Amygdala (tissue), 56 donors: ENCODE measurements at places on chromosomes 16 and 17.

- DNase-seq: no peak
These were observed 37.8 kb downstream of the GLG1 start for GRCh38 chr16:74568961-74569631.

- peak; percentile 90 for DNase-seq
These were observed at the start of gene ALDOC for GRCh38 chr17:28576758-28577465. Gene ALDOC, minus strand, starts transcription at chr17:28576895. Its CDS starts 1,363 bp downstream, at chr17:28575532.

DNA sequence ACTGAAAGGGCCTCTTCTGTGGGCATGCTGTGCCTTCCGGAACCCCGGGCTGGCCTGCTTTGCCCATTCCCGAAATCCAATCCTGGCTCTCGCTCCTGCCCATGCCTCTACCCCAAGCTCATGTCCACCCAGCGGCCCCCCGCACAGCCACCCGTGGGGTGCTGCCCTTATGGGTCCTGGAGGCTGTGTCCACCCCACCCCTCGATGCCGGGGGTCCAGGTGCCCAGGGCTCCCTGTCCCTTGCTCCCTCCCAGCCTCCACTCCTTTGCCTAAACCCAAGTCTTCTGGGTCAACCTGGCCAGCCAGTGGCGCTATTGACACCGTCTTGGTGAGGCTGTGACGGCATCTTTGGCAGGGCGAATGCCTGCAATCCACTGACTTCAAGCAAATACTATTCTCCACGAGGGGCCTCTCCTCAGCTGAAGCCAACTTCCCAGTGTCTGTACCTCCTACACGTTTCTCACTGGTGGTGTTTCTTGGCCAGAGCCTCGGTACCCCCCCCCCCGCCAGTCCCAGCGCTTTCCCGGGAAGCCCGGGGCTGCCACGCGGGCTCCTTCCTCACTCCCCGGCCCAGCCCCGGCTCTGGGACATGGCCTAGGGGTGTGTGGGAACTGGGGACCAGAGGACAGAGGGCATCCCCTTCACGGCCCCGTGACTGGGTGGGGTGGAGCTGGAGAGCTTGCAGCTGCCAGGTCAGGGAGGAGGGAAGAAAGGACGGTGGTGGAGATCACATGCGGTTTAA, 12.2 kb upstream of the DUS1L start:
- DNase-seq: no peak

GRCh38 chr16:49834531-49835151, 21.3 kb downstream of the ZNF423 start:
- DNase-seq: no peak

GRCh38 chr17:36742267-36743000, 141.1 kb downstream of the MRM1 start:
- no peak for DNase-seq

DNA sequence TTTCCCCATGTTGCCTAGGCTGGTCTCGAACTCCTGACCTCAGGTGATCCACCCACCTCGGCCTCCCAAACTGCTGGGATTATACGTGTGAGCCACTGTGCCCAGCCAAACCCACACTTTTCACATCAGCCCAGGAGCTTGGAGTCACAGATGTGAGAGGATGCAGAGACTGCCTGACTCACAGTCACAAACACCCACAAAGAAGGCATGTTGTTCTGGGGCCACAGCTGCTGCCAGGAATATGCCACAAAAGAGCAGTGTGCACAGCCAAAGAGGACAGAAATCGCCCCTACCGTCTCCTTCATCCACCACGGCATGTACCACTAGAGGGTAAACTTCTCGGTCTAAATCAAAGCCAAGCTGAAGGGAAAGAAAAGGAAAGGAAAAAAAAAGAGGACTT, 25.1 kb upstream of the FOXJ1 start:
- DNase-seq: no peak

DNA sequence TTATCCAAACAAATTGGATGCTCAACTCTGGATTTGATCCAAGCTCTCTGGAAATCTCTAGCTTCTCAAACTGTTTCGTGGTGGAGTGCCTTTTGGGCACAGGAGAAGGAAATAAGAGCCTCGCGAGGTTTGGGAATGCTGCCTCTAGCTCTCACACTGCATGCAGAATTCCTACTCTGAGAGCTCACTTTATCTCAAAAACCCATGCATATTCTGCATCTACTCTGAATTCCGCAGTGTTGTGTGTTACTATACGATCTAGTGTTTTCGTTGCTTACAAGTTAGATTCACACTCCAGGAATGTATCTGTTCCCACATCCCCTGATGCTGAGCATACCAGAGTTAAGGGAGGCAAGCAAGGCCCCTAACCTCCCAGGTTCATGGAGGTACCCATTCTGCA, 462.7 kb downstream of the WWOX start:
- no peak for DNase-seq

DNA sequence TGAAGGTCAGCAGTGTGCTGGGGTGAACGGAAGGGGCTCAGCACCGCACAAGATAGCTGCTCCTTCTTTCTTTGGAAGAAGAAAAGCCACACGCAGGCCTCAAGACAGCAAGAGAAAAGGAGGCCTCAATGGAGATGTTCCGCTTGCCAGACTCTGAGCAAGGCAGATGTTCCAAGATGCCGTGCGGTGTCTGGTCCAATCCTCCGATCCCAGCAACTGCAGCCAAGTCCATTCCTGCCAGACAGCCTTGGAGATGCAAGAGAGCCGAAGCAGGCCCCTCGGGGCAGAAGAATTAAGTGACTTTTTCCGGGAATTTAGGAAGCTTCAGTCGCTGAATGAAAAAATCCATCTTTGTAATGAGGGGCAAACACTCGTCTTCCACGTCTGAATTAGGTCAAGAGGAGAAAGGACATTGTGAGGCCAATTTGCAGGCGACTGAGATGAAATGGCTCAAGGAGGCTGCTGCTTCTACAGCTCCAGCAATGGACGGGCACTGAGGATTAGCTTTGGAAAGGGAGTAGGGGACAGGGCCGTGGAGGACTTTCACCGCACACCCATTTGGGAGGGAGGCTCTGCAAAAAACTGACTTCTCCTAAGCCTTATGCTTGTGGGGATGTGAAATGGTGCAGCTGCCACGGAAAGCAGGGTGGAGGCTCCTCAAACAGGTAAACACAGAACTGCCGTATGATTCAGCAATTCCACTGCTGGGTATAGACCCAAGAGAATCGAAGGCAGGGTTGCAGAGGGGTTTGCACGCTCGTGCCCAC, 44.7 kb downstream of the RPH3AL start:
- no peak for DNase-seq

DNA sequence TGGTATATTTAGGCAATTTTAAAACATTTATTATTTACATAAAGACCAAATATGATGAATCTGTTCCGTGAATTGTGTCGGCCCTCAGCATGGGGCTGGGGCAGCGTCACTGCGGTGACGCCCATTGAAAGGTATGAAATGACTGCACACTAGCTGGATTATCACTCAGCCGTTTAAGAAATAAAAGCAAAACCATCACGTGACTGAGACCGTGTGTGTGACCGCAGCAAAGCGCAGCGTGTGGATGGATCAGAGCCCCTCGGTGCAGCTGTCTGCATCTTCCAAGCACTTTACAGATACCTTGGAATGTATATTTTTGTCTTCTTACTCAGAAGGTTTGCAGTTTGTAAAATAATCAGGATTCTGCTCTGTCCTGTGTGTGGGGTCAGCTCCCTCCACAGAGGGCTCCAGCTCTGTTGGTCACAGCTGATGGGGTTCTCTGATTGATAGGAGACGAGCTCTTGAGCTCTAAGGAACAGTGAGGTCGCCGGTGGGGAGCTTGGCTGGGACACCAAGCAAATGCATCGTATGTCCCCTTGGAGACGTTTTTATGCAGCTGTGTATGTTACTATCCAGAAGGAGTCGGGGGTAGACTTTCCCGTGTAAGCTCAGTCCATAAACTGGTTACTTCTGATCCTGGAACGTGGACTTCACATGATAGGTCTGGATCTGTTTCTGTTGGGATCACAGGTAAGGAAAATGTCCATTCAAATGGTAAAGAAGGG, 45.1 kb downstream of the WDR45B start:
- no peak for DNase-seq

DNA sequence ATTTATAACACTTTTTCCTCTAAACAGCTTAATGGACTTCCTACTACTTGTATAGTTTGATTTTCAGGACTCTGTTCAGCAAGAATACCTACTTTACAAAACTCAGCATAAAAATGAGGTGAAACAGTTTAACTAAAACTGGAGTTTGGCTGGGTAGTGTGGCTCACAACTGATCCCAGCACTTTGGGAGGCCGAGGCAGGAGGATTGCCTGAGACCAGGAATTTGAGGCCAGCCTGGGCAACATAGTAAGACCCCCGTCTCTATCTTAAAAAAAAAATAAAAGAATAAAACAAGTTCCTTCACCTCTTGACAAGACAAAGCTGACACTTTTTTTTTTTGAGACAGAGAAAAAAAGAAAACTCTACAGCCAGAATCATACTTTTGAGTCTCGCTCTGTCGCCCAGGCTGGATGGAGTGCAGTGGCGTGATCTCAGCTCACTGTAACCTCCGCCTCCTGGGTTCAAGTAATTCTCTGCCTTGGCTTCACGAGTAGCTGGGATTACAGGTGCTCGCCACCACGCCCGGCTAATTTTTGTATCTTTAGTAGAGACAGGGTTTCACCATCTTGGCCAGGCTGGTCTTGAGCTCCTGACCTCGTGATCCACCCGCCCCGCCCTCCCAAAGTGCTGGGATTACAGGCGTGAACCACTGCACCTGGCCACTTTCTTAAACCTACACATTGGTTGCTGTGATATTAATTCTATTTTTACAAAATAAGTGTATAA, 2.6 kb downstream of the PDF start:
- DNase-seq: no peak

GRCh38 chr17:48429638-48430586, at the start of gene SKAP1:
Gene SKAP1, minus strand, starts transcription at chr17:48430214.
- DNase-seq: no peak

GRCh38 chr17:79388556-79389295, 222.1 kb downstream of the RBFOX3 start:
- no peak for DNase-seq

GRCh38 chr16:14510939-14511799, 118.9 kb downstream of the PARN start:
- DNase-seq: no peak

DNA sequence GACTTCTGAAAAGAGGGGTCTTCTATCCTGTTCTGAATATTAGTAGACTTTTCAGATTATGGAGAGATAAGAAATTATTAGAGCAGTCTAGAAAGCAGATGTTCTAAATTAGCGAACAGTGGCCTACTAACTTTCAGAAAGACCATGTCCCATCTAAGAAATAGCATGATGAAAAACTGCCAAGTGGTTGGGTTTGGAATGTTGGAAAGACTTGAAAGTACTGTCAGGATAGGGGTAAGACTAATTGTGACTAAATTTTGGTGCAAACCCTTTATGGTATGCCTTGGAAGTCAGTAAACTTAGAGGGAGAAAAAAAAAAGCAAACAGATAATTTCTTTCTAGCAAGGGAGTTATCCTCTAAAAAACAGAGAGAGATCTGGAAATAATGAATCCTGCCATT, 41.1 kb downstream of the TANGO6 start:
- DNase-seq: no peak

DNA sequence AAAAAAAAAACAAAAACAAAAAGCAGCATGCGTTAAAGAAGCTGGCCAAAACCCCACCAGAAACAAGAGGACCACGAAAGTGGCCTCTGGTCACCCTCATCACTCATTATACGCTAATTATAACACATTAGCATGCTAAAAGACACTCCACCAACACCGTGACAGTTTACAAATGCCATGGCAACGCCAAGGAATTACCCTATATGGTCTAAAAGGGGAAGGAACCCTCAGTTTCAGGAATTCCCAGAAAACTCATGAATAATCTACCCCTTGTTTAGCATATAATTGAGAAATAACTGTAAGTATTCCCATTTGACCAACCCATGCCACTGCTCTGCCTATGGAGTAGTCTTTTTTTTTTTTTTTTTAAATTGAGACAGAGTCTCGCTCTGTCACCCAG, 77.6 kb downstream of the EMP2 start:
- DNase-seq: no peak

DNA sequence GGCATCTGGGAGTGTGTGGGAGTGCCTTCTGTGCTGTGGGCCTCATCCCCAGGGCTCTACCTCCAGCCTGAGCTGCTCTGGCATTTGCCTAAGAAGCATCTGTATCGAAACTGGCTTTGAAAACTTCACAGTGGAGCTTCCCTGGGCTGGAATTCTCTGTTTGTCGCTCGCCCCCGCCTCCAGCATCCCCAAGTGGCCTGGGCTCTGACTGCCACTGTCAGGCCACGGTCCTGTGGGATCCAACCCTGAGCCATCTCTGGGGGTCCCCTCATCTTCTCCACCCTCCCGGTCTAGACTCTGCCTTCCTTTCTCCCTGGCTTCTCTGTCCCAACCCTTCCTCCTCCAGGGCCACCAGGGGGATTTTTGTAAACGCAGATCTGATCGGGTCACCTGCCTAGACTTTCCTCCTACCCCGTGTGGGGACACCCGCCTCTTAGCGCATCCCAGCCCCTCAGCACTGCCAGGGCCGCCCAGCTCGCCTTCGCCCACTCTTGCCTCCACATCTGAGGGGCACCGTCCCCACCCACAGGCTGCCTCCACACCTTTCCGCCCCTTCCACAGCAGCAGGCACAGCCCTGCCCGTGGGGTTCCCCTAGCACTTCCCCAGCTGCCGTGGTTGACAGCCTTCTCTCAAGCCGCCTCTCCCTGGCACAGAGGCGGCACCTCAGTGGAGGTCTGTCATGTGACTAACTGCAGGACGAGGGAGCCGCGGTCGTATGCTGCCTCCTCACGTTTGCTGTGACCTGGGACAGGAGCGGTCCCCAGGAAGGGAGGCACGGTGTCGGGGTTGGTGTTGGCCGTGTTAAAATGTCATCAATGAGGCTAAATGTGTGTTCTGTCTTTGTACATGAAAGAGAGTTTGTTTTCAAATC, 12.0 kb downstream of the TBC1D24 start:
- no peak for DNase-seq

DNA sequence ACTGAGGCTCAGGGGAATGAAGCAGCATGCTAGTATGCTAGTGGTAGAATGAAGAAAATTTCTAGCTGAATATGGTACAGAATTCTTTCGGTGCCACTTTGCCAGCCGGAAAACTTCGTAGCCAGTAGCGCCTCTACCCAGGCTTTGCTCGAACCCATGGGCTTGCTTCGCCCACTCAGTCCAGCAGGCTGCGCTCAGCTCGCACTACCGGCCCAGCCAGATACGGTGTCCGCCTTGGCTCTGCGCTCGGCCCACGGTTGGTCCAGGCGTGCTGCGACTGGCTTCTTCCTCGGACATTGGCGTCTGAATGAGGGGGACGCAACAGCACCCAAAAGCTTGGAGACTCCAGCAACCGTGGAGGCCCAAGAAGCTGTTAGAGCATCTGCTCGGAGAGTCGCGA, 372.5 kb upstream of the CDH8 start:
- DNase-seq: no peak

DNA sequence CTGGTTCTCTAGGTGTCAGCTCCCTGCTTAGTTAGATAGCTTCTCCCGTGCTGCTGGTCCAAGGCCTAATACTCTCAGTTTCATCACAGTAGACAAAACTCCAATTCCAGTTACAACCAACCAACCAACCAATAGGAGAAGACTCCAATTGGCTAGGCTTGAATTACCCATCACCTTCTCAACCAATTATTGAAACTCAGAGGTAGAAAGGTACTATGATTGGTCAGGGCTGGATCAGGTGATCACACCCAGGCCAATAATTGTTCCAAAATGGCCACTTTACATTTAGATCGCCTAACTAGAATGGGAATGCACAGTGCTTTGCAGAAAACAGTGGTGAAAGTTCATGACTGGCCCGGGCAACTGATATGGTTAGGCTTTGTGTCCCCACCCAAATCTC, 49.5 kb upstream of the CRHR1 start:
- no peak for DNase-seq
